ENCODE measurements at places on chromosomes 16 and 17.

- no peak for DNase-seq
These were observed 2.3 kb downstream of the NAT9 start for GRCh38 chr17:74773871-74774286.

GRCh38 chr17:67518876-67519275 lies 141.8 kb downstream of the PITPNC1 start:
- no peak for DNase-seq

DNA sequence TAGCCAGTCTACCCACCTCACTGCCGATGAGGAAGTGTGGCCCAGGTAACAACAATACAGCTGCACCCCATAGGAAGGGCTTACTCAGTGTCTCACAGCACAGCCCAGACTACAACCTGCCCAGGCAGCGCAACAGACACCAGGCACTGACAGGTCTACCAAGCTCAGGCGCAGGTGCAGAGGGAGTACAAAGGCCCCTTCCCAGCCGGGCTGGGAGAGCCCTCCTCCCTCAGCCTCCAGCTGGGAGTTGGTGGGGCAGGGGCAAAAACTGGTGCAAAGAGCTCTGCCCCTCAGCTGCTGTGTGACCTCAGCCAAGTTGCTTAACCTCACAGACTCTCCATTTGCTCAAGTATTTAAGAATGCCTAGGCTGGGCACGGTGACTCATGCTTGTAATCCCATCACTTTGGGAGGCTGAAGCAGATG lies 112.6 kb upstream of the LHX1 start:
- DNase-seq = no peak

GRCh38 chr17:9350080-9350479 lies 225.5 kb downstream of the STX8 start:
- no peak for DNase-seq

DNA sequence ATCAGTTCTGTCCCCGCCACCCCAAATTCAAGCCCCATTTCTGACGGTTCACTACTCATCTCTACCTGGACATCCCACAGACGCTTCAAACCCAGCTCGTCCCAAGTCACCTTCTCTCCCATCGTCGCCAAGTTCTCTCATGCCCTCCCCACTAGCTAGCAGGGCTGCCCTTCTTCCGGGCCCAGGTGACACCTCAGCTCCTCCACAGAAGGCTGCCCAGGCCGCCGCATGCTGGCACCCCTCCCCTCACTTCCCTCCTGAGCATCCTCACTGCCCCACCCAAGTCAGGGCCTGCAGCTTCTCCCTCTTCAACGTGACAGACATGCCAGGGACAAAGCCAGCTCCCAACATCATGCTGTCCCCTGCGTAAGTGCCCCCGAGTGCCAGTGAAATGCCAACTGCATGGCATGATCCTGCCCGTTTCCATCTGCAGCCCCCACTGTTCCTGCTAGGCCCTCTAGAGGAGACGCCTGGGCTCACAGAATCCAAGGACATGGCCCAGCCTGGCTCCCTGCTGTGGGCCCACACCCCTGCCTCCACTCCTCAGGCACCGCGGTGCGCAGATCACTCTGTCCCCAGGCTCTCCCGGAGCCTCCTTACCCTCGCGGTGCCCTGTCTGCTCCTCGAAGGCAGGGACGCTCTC lies 5.9 kb downstream of the CYB561 start:
- no peak for DNase-seq

DNA sequence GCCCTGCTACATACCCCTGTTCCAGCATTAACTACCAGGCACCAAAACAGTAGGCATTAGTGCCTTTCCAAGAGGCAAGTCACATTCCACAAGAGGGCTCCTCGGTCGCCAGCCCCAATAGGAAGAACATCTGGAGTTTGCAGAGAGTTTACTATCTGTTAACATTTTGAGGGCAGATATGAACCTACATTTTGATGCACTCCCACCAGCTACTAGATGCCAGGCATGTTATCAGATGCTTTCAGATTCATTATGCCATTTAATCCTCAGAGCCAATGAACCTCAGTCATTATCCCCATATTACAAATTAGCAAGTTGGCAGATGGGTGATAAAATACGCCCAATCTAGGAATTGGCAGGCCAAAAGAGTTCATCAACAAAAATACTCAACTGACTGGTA lies 4.2 kb upstream of the CMTM2 start:
- DNase-seq = no peak

DNA sequence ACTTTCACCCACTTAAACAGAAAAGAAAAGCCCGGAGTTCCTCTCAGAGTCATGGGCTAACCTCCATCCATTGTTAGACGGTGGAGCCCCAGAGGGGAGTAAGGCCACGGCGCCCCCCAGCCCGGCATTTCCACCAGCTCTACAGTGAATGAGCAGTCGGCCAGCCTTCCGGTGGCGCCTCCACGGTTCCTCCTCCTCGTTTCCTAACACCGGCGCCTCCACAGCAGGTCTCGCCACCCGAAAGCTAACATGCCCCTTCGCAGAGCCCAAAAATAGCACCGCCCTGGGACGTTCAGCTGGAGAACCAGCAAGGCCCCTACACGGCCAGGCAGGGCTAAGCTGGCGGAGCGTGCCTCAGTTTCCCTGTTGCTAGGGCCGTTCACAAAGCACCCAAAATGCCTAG lies 858 bp downstream of the MMD start:
- DNase-seq = no peak

DNA sequence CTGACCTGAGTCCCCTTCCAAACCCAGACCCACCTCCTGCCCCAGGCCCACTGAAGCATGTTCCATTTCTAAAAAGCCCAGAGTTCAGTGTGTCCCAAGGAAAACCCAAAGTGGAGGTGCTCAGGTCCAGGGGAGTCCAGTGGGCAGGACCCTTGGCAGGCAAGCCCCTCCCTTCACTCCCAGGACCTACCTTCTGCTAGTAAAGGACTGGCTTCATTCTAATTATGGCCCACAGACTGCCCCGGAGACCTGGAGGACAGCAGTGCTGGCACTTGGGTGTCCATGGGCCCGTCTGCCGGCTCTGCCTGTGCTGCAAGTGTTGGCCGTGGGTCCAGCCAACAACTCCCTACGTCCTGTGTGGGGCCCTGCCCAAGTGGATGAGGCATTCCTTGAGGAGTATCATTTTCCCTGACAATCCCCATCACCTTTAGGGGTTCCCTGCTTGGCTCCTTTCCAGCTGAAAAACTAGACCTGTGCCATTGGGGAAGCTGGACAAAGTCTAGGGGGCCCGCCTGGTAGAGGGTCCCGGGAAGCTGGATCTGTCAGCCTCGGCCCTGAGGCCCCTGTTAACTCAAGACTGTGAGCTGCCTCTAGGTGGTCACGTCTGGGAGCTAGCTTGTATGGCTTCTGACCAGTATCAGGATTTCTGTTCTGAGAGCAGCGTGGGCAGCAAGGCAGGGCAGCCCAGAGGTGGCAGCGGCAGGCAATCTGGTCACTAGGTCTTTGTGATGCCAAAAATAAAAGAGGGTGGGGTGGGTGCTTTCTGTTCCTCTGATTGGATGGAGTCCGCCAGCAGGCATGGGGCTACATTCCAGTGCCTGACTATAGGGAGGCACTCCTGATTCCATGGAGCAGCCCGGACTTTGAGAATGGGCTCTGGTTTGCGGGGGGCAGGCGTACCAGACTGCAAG lies 8.2 kb downstream of the CBX2 start:
- DNase-seq = no peak

GRCh38 chr17:7235693-7236665 lies 1.7 kb upstream of the DVL2 start:
- DNase-seq = no peak

DNA sequence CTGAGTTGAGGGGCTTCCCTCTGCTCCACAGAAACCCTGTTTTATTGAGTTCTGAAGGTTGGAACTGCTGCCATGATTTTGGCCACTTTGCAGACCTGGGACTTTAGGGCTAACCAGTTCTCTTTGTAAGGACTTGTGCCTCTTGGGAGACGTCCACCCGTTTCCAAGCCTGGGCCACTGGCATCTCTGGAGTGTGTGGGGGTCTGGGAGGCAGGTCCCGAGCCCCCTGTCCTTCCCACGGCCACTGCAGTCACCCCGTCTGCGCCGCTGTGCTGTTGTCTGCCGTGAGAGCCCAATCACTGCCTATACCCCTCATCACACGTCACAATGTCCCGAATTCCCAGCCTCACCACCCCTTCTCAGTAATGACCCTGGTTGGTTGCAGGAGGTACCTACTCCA lies 26.0 kb downstream of the STH start:
- no peak for DNase-seq

- DNase-seq = no peak
These were observed 11.0 kb upstream of the GCGR start for GRCh38 chr17:81792675-81793615.

DNA sequence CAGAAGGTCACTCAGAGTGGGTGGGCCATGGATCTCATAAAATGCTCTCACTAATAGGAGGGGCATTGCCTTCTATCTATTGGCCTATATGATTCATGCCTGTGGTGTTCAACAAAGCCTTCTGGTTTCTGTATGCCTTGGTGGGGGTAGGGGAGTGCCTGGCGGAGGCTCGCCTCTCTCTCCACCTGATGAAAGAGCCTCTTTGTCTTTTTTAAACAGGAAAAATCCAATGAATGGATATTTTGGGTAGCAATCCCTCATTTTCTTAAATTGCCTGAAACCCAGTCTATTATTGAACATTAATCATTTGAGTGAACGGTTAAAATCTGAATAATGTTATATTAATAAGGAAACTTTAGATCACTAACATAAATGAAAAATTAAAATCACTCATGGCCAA lies 90.6 kb downstream of the TOX3 start:
- no peak for DNase-seq

DNA sequence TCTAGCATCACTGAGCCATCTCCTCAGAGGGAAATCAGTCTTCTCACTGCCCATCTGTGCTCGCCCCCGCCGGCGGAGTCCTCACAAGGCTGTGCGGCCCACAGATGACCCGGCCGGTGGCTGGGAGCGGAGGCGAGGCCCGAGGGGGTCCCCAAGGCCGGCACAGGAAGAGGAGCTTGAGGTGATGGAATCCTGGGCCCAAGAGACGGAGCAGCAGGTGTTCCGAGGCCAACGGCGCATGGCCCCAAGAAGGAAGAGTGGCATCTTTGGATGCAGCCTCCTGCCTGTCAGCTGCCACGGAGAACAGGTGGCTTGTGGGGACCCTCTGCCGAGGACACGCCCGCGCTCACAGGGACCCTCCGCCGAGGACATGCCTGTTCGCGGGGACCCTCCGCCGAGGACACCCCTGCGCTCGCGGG lies 72.7 kb upstream of the GNG13 start:
- DNase-seq = no peak

- DNase-seq = no peak
These were observed 472.8 kb downstream of the MAF start for GRCh38 chr16:79127766-79128165.

- DNase-seq = no peak
These were observed 32.3 kb downstream of the DDX19A start for GRCh38 chr16:70378869-70379493.

GRCh38 chr16:24163935-24164334 lies 92.2 kb upstream of the CACNG3 start:
- DNase-seq = no peak

DNA sequence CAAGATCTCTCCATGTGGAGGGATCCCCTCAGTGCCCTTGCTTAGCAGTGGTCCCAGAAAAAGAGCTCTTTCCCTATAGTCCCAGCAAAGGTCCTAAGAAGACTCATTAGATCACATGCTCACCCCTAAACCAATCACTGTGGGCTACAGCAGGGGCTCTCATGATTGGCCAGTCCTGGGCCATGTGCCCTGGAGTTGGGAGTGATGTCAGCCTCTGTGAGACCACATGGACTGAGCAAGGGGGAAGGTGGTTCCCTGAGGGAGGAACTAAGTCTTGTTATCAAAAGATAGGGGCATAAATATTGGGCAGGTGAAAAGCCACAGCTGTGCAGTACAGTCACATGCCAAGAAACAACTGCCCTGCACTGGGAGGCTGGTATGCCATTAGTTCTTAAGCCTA lies 51.3 kb downstream of the SCNN1B start:
- DNase-seq = no peak

DNA sequence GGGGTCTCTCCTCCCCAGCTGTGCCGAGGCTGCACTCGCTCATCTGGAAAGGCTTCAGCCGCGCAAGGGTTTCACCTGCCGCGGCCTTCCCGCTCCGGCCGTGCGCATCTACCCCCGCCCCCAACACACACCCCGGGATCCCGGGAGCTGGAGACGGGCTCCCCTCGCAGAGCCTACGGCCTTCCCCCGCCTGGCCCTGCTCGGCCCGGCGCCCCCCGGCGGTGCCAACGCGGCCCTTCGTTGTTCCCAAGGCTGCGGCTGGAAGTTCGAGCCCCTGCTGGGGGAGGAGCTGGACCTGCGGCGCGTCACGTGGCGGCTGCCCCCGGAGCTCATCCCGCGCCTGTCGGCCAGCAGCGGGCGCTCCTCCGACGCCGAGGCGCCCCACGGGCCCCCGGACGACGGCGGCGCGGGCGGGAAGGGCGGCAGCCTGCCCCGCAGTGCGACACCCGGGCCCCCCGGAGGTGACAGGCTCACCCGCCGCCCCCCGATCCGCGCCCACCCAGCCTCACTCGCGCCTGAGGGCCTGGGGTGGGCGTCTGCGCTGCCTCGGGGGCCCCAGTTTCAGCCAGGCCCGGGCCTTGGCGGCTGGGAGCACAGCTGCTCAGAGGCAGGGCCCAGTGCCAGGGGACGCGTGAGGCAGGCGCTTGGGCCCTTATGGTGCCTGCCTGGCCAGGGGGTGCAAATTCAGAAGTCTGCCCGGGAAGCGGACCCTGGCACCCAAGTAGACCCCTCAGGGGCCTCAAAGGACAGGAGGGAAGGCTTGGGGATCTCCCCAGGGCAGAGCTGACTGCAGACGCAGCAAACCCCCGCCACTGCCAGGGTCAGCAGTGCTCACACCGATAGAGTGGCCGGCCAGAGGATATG lies 11.2 kb downstream of the GALK1 start:
- peak; percentile 56 for DNase-seq

DNA sequence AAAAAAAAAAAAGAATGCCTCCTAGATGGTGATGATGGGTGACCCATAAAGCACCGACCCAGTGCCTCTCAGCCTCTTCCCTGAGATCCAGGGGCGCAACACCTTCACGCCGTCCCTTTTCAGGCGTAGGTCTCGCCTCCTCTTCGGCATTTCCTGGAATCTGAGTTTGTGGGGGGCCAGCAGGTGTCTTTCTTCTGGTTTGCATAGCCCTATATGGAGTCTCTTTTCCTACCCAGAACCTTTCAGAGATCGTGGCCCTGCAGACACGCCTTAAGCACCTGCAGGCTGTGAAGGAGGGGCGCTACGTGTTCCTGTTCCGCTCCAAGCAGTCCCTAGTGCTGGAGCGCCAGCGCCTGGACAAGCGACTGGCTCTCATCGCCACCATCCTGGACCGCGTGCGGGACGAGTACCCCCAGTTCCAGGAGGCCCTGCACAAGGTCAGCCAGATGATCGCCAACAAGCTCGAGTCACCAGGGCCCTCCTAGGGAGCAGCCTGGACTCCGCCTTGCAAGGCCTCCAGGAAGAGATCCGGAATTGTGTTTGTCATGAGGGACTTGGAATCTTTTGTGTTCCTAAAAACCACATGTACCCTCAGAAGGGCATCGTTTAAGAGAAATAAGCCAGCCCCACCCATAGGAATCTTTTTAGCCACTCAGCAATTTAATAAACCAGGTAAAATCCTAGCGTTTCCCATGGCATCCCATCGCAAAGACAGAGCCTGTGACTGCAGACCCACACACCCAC lies 1.9 kb upstream of the GAA start:
- DNase-seq = no peak

- DNase-seq = no peak
These were observed 62.3 kb downstream of the GP2 start for GRCh38 chr16:20265019-20265418.
